Hepatocyte (in vitro differentiated cells): ENCODE measurements at places on chromosomes 7 and 10. TPM values are rescaled to one million over a fixed set of nuclear protein-coding genes. Genes with fewer than 3 reads are reported as not detected.

DNA sequence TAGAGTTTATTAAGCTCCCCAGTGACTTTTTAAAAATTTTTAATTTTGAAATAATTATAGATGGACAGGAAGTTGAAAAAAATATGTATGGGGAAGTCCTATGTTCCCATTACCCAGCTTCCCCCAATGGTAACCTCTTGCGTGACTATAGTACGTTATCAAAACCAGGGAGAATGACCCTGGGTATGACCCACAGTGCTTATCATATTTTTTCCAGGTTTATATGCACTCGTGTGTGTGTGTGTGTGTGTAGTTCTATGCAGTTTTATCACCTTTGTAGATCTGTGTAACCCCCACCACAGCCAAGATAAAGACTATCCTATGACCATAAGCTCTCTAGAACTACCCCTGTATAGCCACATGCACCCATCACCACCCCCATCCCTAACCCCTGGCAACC lies 72.8 kb downstream of the TBXAS1 start:
- H3K27me3 ChIP-seq = no peaks in the 10 kb centered on the region
- no peak overlapping the region for H3K27ac ChIP-seq
- H3K36me3 ChIP-seq = no peaks in the 10 kb centered on the region
- no peak overlapping the region for H3K4me3 ChIP-seq

Gene HMX2
- not detected in 2 replicates for polyA plus RNA-seq

DNA sequence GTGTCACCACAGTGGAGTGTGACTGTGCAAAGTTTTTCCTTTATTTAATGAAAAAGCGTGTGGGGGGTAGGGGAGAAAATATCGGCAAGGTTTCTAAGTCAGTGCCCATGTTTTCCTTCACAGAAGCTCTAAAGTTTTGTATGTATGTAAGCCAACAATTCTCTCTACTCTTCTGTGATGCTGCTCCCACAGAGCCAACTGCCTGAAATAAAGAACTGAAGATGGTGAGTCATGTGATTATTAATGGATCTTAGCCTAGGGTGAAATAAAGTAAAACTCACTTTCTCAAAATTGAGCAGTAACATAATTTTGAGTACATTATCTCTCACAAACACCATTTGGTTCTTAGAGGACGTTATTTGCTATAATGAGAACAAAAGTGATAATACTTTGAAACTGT lies 143.7 kb downstream of the ELMO1 start:
- H3K4me3 ChIP-seq = no peak overlapping the region
- no peak overlapping the region for H3K27ac ChIP-seq
- H3K4me1 ChIP-seq = no peaks in the 10 kb centered on the region
- no peak for DNase-seq
- H3K36me3 ChIP-seq = no peaks in the 10 kb centered on the region

DNA sequence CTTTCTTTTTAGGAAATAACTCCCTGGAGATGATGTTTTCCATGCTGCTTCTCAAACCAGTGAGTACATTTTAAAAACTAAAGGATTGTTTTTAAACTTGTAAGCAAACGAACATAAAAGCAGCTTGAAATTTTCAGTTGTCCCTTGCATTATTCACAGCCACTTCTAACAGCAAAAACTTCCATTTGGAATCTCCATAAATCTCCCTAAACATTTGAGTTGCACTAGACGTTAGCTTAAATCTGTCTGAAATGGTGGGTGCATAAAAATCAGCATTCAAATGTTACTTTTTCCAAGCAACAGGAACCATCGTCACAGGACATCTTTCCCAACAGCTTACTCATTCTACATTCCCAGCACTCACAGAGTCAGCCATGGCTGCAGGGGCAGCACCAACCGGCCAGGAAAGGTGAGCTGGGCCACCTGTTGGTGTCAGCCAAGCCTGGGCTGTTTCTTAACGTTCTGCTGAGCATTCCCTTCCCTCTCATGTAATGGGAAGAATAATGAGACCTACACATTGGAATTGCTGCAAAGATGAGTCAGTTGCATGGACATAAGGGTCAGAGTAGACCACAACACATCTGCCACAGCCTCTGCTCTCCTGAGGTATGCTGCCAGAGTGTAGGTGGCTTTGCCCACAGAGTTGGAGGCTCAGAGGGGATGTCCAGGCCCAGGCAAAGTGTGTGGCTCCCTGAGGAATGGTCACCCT lies 163.2 kb downstream of the TNS3 start:
- no peak overlapping the region for H3K4me3 ChIP-seq
- no peak for DNase-seq
- H3K27me3 ChIP-seq = no peaks in the 10 kb centered on the region
- no peaks in the 10 kb centered on the region for H3K4me1 ChIP-seq
- no peak overlapping the region for H3K27ac ChIP-seq

GRCh38 chr7:71871446-71871845 lies 540.7 kb downstream of the CALN1 start:
- H3K4me3 ChIP-seq = no peak overlapping the region
- DNase-seq = no peak
- H3K27ac ChIP-seq = no peak overlapping the region
- H3K4me1 ChIP-seq = no peaks in the 10 kb centered on the region

DNA sequence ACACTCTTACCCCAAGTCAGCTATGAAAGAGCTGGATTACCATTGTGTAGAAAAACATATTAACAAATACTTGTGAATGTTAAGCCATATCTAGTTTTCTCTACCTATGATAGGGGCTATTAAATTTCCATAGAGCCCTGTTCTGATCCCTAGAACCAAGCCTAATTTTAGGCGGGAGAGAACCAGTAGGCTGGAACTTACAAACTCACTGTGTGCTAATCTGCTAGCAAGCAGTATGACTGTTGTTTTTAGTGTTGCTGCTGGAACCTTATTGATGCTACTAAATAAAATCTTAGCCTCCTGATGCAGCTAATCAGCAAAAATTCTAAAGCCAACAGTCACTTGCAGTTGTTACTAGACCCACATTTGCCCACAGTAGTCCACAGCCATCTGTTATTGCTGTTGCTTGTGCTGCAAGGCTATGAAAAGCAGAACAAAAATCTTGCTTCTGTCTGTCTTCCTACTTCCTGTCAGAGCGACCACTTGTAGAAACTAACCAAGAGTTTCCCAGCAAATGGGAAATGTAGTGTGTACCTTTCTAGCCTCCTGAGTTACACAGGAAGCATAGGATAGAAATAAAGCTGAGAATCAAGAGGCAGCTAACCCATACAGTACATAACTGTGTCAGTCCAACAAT lies 368.4 kb downstream of the ARL4A start:
- H3K27me3 ChIP-seq = no peaks in the 10 kb centered on the region
- H3K27ac ChIP-seq = no peak overlapping the region
- H3K36me3 ChIP-seq = no peaks in the 10 kb centered on the region
- no peaks in the 10 kb centered on the region for H3K4me1 ChIP-seq

- no peak overlapping the region for H3K4me3 ChIP-seq
- no peaks in the 10 kb centered on the region for H3K27me3 ChIP-seq
- no peak overlapping the region for H3K27ac ChIP-seq
Measured at GRCh38 chr10:66782144-66782543, 143.7 kb upstream of the LRRTM3 start.

GRCh38 chr10:37865957-37866803 lies 8.8 kb upstream of the ZNF248 start:
- no peak for DNase-seq
- no peaks in the 10 kb centered on the region for H3K36me3 ChIP-seq
- no peaks in the 10 kb centered on the region for H3K4me1 ChIP-seq
- no peaks in the 10 kb centered on the region for H3K27me3 ChIP-seq
- H3K27ac ChIP-seq = no peak overlapping the region
